ENCODE measurements at places on chromosomes 3 and 15.

DNA sequence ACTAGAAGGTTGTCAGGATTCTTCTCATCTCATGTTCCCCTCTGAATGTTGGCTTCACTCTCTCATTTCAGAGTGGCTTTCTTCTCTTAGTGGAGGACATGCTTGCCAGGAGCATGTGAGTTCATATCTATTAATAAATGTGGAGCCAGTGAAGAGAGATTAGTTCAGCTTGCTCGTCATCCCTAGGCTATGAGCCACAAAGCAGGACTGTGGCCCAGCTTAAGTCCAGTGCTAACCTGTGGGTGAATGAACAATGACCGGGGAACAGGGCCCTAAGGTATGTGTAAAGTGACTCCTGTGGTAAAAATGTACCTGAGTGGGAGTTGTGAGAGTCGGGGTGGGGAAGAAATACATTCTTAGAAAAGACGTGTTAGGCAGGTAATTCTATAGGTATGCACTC is 96.9 kb upstream of the TBL1XR1 start:
- no peak for DNase-seq

- DNase-seq = no peak
Observed at GRCh38 chr15:73851689-73852088, 21.7 kb upstream of the TBC1D21 start.

DNA sequence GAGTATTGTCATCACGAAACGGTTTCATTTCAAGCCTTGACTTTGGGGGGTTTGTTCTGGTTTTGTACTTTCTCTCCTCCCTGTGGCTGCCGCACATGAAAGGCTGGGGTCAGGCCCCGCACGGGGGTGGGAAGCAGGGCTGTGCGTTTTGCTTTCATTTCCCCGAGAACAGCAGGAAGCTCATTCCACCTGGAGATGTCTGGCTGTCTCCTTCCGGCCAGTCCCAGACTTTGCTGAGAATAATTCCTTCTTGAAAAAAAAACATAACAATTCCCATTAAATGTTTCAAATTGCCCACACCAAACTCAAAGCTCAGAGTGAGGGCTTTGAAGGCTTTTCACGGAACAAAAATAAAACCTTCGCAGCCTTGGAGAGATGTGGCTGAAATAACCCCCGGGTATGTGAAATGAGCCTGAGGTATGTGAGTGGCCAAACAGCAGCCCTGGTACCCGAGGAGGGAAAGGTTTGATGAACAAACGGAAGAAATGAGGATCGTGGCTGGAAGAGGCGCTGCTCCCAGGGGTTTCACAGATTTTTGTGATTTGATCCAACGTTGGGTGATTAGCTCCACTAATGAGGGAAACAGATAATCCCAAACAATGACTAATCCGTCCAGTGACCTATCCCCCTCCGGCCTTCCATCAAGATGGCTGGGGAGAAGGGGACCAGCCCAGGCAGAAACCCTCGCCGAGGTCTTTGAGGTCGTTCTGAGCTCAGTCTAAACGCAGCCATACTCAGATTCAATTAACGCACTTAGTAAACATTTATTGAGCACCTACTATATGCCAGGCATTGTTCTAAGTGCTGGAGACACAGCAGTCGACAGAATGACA is 126.9 kb upstream of the MEF2A start:
- DNase-seq = no peak

DNA sequence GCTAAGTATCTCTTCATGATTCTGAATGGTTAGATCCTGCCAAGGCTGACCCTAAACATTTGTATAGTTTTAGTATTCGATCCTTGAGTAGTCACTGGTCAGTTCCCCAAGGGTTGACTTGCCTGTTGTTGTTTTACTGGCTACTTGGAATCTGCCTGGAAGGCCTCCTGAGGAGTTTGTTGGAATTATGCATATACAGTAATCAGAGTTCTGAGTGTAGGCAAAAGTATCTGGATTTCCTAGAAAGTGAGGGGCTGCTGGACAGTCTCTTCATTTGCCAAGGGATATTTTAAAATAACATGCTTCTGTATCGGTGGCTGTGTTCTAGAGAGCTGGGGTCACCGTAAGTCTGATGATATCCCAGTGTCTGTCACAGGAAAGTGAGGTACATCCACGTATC is 333.2 kb upstream of the C2CD4B start:
- no peak for DNase-seq

DNA sequence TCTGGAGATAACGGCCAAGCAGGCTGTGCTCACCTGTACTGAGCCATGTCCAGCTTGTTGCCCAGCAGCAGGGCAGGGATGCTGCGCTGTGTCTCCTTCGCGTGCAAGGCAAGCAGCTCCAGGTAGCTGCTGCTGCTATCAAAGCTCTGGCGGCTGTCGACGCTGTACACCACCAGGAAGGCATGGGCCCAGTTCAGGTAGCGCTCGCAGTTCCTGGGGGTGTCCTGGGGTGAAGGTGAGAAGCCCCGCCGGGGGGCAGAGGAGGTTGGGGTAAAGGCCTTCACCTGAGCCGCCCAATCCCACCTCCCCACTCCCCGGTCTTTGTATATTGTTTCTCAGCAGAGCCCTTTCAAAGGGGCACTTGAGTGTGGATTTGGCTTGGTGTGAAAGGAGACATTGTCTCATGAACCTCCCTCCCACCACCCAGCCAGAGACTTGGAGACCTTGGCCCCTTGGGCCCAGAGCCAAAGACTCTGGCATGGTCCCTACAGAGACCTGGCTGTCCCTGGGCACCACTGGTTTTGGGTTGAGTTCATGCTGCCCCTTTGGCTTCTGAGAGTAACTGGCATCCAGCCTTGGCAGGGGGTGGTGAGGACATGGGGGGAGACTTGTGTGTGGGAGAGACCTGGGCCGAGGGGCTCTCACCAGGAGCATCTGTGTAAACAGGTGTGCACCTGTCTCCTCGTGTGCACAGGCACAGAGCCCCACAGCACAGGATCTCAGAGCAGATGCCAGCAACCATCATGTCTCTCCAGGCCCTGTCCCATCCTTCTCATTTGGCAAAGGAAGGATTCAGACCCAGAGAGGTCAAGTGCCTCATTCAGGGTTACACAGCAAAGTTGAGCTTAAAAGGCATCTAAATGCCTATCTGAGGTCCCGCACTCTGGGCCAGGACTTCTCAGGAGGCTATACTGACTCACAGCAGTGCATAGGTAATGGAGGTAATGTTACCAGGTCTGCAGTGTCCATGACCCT is 9.1 kb downstream of the RASL12 start:
- no peak for DNase-seq

- DNase-seq = no peak
Observed at GRCh38 chr3:49930922-49931321, 1.3 kb upstream of the MON1A start.

GRCh38 chr15:79815468-79815867 is 81.3 kb downstream of the MTHFS start:
- no peak for DNase-seq

DNA sequence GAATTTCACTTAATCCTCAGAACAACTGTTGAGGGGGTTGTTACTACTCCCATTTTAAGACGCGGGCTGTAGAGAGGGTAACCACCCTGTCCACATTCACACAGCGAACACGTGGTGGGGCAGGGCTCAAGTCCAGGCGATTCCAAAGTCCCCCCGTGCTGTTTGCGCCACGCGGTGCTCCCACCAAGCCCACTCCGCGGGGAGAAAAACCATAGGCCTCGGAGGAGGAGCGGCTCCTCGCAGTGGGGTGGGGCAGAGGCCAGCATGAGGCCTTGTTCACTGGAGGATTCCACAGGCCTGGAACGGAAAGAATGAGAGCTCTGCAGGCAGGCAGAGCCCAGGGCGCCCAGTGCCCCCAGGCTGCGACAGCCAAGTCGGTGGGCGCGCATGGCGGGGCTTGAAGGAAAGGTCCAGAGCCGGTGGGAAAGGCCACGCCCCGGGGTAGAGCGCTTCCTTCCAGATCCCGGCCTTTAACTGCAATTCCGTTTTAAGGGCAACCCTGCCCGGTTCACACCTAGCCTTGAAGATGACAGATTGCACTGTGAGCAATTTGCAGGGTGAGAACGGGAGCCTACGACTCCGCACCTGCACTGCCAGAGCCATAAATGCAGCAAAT is 161.8 kb upstream of the TBL1XR1 start:
- no peak for DNase-seq

- DNase-seq = no peak
Observed at GRCh38 chr3:99325402-99325801, 313.0 kb upstream of the COL8A1 start.

DNA sequence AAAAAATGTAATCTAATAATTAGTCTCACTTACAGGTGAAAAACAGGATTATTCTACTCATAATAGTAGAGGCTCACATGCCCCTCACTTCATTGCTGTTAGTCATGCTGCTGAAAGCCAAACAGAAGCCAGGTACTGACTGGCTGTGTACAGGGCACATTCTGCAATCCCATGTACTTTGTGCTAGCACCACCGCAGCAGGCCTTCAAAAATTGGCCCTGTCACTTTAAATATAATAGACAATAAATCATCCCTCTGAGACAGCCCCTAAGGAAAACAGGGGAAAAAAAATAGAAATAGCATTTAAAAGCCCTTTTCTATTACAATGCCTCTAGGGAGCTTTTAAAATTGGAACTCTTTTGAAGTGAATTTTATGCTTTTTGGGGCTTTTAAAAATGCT is 723.8 kb downstream of the TUSC7 start:
- DNase-seq = no peak

DNA sequence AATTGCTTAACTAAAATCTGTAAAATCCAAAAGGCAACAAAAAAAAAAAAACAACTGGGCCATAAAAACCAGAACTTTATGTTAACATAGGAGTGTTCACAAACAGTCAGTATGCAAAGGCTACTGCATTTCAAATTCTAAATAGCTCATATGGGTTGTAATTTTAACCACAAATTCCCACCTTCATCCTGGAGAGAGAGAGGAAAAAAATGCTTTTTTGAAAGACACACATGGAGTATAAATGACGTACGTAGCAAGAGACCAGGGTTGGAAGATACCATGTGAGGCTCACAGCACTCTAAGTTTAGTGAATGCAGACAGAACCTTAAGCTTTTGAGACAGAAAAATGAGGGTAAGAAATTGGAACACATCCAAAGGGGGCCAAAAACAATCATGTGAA is 115.9 kb downstream of the FMN1 start:
- no peak for DNase-seq

DNA sequence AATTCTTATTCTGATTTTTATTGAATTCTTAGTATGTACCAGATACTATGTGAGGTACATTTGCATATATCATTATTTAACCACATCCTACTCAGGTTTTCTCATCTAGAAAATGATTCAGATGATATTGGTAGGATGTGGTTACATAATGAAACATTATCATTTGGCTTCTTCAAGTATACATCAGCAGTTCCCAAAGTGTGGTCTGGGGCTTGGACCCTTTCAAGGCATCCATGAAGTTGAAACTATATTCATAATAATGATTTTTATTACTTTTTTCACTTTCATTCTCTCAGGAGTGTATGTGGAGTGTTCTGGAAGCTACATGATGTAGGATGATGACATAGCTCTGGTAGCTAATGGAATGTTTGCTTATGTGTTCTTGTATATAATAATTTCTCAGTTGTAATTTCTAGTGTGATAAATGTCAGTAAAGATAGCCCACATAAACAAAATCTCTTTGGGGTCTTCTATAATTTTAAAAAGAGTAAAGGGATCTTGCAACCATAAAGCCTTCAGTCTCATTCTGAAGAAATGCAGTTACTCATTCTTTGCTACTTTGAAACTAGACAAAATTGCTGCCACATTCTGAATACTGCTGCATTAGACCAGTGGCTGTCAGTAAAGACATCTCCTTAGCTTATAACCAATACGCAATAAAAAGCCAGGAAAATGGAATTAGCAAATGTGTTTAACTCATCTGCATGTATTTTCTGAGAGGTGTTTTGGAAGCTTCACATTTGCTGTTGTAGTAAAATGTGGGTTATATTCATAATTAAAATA is 95.8 kb downstream of the PPARG start:
- DNase-seq = no peak

- no peak for DNase-seq
Observed at GRCh38 chr3:196236223-196236622, 19.9 kb downstream of the SLC51A start.

- DNase-seq = no peak
Observed at GRCh38 chr3:111862415-111862814, 3.4 kb downstream of the PHLDB2 start.

- DNase-seq = no peak
Observed at GRCh38 chr3:106746286-106746685, 631.0 kb upstream of the CCDC54 start.

- no peak for DNase-seq
Observed at GRCh38 chr3:117479095-117479494, 769.5 kb downstream of the TUSC7 start.

GRCh38 chr3:172087602-172088580 is 48.5 kb downstream of the FNDC3B start:
- DNase-seq = peak; percentile 70

DNA sequence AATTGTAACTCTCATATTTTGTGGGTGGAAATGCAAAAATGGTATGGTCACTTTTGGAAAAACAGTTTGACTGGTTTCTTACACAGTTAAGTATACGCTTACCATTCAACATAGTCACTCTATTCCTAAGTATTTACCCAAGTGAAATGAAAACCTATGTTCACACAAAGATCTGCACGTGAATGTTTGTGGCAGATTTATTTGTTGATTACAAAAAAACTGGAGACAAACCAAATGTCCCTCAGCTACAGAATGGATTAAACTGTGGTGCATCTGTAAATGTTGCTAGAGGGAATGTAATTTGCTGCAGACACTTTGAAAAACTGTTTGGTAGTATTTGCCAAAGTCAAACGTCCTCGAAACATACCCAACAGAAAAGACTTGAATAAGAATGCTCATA is 29.3 kb downstream of the ACKR2 start:
- DNase-seq = no peak

- no peak for DNase-seq
Observed at GRCh38 chr3:52286777-52287110, 884 bp upstream of the GLYCTK start.

DNA sequence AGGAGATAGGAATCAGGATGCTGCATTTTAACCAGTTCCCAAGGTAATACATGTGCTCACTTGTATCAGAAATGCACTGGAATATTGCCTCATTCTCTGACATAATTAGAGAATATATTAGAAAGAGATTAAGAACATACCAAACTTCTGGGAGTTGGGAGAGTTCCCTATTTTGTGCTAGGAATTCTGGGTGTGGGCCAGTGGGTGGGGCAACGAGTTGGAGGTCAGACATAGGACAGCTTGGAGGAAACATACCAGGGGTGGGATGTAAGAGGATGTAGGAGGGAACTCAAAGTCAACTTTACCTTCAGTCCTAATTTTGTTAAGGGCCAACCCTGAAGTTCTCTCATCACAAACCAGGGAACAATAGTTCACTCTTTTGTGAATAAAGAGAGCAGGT is 83.6 kb downstream of the SLC7A14 start:
- no peak for DNase-seq

GRCh38 chr15:70017025-70017424 is 80.7 kb downstream of the TLE3 start:
- DNase-seq = no peak

DNA sequence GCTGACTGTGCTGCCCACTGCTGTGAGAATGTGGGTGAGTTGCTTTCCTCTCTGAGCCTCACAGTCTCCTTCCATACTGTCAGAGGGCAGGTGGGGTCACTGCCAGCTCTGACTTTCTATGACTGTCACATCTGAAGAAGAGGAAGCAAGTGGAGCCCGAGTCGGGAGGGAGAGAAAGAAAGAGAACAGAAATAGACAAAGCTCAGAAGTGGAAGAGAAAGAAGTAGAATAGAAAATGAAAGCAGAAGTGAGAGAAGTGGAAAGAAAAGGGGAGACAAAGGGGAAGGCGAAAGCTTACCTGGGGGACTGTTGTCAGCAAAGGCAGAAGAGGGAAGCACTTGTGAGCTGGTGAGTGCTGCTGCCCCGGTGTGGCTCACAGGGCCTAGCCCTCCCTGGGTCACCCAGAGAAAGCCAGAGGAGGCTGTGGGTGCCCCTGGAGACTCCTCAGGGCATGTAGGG is 57.9 kb downstream of the EPHB1 start:
- no peak for DNase-seq
